ENCODE measurements at places on chromosomes 2 and 18.

DNA sequence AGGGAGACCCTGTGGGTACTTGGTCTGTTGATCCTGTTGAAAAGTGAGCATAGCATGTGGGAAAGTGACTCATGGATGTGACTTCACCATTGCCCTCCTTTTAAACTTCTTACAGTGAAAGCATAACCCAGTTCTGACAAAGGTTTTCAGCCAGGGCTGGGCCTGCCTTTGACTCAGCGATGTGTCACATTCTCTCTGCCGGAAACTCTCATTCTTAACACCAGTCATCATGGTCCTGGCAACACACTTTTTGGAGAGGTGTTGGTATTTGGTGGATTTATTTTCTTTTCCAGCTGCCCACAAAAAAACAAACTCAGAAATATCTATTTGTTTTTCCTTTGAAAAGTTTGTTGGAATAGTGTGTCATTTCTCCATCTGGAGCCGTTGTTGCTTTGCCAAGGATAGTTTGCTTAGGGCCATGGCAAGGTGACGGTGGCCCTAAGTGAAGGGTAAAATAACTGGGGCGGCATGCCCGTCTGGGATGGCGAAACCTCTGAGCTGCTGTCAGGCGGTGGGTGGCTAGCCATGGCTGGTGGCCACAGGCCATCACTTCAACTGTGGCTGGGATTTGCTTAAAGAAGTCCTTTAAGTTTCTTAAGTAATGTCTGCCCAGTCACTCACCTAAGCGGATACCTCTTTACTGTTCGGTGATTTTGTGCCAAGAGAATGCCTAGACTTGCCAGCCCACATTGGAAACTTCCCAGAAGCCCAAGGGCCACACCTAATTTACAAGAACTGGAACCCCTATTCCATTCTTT, 123.3 kb downstream of the LTBP1 start:
- DNase-seq: no peak

DNA sequence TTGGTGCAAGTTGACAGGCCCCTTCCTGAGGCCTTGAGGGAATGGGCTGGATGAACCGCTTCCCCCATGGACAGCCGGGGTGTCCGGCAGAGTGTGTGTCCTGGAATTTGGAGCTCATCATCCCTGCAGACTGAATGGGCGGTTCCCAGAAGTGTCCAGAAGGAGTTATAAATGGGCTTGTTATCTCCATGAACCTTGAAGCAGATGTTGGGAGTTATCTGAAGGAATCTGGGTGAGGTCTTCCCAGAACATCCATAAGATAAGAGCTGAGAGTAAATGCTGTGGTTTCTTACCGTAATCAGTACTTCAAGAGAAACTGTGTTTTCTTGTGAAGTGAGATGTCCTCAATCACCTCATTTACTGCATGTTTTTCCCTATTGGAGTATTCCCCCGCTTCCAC, 21.1 kb downstream of the PLB1 start:
- no peak for DNase-seq

- DNase-seq: no peak
These were observed 28.9 kb upstream of the CNOT11 start for GRCh38 chr2:101223814-101224231.

DNA sequence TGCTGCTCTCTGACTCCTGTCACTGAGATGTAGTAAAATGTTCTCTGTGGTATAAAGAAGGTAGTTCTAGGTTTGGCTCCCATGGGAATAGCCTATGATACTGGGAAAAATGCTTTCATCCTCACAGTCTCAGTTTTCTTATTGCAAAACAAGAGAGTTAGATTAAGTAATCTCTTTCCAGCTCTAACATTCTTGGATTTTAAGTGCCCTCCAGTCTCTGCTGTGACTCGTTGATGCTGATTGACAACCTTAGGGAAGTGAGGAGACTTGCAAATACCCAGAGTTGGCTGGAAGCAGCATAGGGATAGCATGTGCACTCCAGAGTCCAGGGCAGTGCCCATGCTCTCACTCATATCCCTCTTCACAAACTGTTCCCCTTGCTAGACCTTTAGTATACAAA, 534.9 kb downstream of the SLC4A3 start:
- no peak for DNase-seq

- no peak for DNase-seq
These were observed 21.1 kb downstream of the GPR45 start for GRCh38 chr2:105262651-105263091.

DNA sequence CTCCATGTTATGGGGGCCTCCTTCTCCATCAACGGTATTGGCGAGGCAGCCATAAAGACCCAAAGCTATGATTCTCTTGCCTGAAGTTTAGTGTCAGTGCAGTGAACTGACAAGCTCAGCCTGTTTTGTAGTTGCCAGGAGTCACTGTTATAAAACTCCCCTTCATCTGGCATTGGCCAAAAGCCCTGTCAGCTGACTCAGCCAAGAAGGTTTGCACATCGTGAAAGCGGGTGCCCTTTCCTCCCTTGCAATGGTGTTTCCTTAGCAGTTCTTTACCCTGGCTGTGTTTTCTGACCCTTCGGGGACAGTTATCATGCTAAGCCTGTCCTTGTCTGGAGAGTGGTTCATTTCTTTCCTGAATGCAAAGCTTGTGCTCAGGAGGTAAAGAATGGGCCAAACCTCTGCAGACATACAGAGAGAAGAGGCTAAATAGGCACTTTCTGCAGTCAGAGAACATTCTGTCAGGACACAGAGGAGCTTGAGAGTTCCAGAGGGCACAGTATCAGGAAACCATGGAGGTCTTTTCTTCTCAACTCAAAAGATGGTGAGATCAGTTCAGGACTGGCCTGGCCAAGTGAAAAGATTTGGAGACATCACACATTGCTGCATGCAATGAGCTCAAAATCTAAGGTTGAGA, 414.2 kb downstream of the ZNF521 start:
- no peak for DNase-seq

DNA sequence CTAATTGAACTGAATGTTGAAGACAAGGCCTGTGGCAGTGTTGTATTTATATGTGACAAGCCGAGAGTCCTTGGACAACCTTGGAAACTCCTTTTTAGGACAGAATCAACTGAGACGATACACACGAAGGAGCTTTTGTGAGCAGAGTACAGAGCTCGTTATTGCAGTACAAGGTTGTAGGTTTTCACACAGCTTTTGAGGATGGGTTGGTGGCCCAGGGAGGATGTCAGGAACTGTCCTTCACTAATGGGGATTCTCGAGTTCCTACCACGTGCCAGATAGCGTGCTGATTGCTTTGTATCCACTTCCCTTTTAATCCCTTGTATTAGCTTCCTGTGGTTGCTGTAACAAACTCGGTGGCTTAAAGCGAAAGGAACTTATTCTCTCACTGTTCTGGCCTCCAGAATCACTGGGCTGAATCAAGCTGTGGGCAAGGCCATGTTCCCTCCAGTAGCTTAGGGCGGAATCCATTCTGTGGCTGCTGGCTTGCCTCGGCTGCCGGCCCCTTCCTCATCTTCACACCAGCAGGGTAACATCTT, 20.2 kb downstream of the INPP4A start:
- no peak for DNase-seq

DNA sequence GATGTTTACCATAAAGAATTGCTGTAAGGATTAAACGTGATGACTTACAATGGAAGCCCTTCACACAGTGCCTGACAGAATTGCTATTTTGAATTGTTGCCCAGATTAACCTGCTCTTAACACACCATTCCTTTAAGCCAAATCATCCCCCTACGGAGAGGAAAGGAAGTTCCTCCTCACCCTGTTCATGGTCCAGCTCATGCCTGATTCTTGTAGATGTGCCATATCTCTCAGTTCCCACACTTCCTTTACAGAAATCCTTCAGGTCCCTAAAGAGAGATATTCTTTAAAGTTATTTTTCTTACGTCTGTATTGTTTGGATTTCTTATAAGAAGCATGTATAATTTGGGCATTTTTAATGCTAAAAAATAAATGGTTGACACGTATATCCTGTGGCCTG, 127.5 kb upstream of the DAPL1 start:
- DNase-seq: no peak

DNA sequence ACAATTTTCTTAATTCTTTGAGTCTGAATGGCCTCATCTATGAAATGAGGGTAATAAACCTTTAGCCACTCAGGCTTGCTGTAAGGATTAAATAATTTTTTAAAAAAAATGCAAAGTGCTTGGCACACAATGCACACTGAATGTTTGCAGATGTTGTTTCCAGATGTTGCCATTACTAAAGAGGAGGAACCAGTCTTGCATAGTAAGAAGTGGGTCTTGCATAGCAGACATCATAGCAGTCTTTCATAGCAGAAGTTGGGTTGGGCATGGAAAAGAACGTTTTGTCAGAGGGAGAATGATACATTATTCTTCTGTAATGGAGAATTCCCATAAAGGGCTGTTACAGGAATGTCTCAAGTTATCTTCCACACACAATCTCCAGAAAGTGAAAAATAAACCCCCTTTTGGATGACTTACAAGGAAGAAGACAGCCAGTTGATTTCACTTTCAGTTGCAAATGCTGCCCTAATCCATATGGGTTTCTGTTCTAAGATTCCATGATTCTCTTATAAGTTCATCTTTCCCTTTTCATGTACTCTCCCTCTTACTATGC, 327.7 kb downstream of the SUCLG1 start:
- no peak for DNase-seq
